ENCODE measurements at places on chromosomes 3 and 15.
A peak's percentile ranks its signal among the peaks of the same experiment; 100 is the strongest.

DNA sequence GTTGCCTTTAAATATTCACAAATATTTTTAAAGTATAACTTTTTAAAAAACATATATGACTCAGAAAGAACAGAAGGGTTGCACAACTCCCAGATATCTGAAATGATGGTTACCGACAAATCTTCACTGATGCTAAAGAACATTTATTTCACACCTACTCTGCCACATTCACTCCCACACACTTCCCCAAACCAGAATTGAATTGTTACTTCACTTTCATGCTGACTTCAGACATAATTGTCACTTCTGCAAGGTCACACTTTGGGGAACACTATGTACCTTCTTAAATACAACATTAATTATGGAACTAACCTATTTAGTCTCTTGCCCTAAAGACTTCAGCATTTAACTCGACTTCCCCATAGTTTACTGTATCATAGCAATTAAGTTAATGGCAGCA, 795.1 kb downstream of the FHIT start:
- no peak for DNase-seq

GRCh38 chr3:42589382-42590109, 1.1 kb upstream of the SS18L2 start:
- no peak for DNase-seq

- DNase-seq: no peak
Measured at GRCh38 chr3:122947738-122948137, 79.8 kb downstream of the SEMA5B start.

GRCh38 chr3:33114622-33115023, 809 bp downstream of the CRTAP start:
- no peak for DNase-seq

GRCh38 chr3:5520237-5520636, 332.7 kb downstream of the EDEM1 start:
- DNase-seq: no peak

GRCh38 chr3:64228110-64228509, 2.8 kb upstream of the PRICKLE2 start:
- peak; percentile 28 for DNase-seq

GRCh38 chr15:45648521-45649200, 13.8 kb downstream of the SQOR start:
- DNase-seq: no peak

GRCh38 chr15:83486363-83486762, 39.2 kb downstream of the SH3GL3 start:
- DNase-seq: no peak

DNA sequence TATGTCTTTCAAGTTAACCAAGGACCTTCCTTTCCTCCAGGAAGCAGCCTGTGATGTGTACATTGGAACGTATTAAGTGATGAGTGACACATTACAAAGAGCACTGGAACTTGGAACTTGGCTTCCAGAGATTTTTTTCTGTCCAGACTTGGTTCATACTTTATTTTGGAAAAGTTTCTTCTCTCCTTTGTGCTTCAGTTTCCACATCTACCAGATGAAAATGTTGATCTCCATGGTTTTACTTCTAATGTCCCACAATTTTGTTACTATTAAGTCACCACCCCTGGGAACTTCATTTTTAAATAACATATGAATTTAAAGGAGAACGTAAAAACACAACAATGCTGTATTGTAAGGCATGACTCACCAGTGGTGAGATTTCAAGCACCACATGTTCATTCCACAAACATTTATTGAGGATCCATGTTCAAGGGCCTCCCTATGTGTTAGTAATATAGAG, 290.7 kb upstream of the LMCD1 start:
- DNase-seq: no peak

DNA sequence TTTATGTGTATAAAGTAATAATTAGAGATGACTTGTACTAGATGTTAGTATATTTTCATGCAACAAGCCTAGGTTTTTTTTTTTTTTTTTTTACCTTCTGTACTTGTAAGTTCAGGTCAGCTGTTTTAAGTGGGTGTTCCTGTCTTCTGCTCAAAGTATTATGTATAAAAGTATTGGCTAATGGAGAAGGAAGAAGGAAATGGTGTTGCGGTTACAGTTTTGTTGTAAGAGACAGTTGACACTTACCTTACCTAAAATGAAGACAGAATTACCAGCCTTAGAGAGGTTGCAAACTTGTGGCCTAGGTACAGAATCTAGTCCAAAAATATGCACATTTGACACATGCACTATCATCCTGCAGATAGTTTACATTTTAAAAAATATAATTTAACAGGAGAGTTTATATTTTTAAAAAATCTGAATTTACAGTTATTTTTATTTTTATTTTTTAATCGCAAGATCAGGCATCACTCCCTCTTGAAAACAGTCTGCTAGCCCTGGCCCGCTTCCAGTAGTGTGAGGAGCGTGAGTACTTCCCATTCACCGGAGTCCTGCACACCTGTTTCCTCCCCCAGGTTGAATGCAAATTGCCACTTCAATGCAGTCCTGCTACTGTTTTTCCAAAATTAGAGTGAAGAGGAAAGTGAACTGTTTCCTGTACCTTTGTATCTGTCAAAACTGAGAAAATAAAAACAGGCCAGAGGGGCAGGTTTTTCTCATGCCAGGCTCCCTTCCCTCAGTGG, 224.3 kb upstream of the SOX2 start:
- peak; percentile 80 for DNase-seq

DNA sequence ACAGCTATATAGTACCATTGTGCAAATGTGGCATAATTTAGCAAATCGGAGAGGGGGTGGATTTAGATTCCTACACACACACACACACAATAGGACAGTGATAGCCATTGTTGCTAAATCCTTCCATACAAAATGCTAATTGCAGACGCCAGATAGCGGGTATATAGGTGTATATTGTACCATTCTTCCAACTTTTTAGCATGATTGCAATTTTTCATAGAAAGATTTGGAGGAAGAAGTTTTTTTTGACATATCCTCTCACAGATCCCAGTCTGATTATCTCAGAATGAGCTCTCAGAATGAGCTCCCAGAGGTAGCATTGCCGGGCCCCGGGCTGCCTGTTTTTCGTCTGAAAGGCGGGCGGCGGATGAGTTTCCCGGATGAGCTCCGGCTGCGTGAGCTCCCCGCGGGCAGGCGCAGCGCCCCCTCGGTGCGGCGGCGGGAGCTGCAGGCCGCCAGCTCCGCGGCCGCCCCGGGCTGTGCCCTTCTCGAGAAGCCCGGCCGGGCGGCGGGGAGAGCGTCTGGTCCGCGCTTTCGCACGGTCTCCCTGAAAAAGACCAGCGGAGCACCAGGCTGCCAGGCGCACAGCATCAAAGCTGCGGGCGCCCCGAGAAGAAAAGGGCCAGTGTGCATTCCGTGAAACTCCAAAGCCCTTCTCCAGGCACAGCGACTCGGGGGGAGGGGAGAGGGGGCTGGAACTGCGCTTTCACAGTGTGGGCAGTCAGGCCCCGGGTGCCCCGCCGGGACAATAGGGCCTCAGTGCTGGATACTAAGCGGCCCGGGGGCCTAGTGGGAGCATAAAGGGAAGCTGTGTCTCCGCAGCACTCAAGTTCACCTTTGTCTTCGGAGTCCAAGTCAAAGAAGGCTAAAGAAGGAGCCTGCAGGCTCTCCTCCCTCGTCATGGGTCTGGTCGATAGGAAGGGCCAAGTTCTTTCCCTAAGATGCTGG, 12.0 kb upstream of the SHC4 start:
- peak; percentile 66 for DNase-seq

DNA sequence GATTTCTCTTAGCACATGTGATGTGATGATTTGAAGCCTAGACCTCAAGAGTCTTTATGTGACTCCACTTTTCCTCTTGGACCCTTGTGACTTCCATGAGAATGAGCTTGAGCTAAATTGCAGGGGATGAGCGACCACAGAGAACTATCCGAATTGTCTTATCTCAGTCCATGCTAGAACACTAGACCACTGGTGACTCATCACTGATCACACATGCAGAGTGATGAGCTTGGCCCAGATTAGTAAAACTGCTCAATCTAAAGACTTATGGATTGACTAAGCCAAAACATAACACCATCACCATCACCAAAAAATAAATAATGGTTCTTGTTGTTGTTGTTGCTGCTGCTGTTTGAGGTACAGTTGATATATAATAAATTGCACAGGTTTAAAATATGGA, 114.1 kb upstream of the CFAP20DC start:
- DNase-seq: no peak

- DNase-seq: no peak
Measured at GRCh38 chr3:46714728-46715506, 2.8 kb downstream of the PRSS50 start.

DNA sequence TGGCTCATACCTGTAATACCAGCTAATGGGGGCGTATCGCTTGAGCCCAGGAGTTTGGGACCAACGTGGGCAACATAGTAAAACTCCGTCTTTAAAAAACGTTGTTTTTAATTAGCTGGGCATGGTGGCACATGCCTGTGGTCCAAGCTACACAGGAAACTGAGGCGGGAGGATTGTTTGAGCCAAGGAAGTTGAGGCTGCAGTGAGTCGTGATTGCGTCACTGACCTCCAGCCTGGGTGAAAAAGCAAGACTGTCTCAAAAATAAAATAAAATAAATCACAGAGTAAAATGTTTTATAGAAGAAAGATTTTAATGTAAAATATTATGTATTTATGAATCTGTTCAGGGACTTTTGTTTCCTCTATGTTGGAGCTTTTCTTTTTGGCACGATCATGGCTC, 15.3 kb upstream of the STRIT1 start:
- no peak for DNase-seq

DNA sequence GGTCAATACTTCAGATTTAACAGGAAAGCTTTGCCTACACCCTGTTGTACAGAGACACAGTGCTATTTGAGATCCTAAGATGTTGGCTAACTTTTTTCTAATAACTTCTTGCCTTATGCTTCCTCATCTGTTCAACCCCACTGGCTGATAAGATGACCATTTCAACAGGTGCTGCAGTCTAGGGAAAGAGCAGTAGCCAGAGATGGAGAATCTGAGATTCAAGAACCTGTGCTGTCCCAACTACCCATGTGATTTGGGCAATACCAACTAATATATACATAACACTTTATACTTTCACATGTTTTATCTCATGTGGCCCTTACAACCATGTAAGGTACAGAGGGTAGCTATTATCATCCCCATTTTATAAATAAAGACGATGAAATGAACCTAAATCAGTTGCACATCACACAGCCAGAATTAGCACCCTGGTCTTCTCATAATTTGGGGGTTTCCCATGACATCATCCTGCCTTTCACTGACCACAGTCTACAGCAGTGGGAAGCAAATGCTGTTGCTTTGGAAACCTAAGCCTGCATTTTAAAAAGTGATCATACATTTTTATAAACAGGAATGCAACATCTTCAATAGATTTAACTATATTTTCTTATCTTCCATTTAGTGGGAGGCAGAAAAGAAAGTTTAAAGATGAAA, 9.7 kb downstream of the TTC23 start:
- no peak for DNase-seq

- peak; percentile 64 for DNase-seq
Measured at GRCh38 chr3:184345317-184346144, 8.1 kb downstream of the FAM131A start.

DNA sequence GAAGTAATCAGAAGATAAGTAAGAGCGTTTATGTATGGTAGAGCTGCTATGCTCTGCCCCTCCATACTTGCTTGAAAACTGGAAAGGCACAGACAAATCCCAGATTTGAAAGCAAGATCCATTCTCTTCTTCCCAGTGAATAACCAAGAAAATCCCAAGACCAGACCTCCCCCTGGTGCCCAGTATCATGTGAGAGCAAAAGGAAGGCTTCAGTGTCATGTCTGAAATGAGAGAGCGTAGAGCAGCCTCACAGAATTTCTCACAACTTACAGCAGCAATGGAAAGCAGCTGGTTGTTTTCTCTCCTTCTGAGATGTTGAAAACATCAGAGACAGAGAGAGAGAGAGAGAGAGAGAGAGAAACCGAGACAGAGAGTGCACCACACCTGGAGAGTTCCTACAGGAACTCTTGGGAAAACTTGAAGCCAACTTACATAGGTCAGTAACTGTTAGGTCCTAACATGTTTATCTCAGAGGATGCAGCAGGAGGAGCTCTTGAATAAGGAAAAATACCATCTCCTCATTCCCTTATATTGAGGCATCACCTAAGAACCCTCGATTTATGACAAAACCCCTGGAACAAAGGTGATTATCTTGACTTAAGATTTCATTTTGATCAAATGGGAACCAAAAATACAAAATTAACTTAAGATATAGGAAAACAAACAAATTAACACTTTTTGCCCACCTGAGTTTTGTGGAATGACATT, 273.3 kb downstream of the NSUN3 start:
- DNase-seq: peak; percentile 1

DNA sequence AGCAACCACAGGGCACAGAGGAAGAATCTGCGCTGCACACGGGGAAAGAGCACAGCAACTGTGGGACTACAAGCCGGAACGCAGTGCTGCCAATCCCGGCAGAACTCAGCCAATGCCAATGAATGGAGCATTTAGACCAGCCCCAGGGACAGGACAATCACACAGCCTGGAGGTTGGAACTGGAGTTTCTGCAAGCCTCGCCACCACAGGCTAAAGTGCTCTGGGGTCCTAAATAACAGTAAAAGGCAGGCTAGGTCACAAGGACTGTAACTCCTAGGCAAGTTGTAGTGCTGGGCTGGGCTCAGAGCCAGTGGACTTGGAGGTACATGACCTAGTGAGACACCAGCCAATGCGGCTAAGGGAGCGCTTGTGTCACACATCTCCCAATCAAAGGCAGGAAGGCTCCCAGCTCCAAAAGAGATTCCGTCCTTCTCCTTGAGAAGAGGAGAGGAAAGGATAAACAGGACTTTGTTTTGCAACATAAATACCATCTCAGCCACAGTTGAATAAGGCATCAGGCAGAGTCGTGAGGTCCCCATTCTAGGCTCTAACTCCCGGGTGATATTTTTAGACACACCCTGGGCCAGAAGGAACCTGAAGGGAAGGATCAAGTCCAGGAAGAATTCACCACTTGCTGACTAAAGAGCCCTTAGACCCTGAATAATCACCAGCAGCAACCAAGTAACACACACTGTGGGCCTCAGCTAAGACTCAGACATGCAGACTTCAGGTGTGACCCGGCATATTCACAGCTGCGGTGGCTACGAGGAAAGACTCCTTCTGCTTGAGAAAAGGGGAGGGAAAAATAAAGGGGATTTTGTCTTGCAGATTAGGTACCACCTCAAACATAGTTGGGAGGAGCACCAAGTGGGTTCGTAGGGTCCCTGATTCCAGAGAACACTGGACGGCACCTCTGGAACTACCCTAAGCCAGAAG, 85.5 kb upstream of the XXYLT1 start:
- no peak for DNase-seq

DNA sequence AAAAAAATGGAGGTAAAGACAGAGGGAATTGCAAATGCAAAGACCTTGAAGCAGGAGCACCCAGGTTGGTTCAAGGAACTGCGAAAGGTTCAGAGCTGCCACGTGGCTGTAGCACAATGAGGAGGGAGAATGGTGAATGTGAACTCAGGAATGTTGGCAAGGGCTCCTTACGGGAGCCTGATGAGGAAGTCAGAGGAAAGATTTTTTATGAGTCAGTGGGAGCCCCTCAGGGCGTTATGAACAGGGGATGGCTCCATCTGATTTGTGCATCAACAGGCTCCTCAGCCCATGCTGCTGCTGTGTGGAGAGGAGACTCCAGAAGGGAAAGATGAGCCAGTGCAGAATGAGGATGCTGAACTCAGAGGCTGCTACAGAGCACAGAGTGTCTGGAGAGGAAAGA, 194.4 kb downstream of the ARRDC4 start:
- DNase-seq: no peak
